ENCODE measurements at places on chromosomes 3 and 15.

GRCh38 chr15:72998226-72998625 is 54.0 kb upstream of the NEO1 start:
- DNase-seq: no peak

GRCh38 chr15:91609231-91609630 is 244.3 kb upstream of the SLCO3A1 start:
- DNase-seq: no peak

DNA sequence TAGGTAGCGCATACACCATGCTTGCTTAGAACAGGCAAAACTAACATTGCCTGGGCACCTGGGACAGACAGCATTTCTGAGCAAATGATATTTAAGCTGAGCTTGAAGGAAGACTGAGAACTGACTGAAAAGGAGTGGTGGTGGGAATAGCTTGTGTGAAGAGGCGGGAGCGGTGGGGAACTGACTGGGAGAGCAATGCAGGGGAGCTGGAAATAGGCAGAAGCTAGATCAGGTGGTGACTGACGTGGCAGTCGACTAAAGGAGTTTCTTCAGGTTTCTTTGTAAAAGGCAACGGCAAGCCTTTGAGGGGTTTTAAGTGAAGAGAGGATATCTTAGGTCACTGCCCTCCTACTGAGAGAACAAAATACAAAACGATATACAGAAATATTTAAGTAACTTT is 61.8 kb downstream of the NEO1 start:
- no peak for DNase-seq

DNA sequence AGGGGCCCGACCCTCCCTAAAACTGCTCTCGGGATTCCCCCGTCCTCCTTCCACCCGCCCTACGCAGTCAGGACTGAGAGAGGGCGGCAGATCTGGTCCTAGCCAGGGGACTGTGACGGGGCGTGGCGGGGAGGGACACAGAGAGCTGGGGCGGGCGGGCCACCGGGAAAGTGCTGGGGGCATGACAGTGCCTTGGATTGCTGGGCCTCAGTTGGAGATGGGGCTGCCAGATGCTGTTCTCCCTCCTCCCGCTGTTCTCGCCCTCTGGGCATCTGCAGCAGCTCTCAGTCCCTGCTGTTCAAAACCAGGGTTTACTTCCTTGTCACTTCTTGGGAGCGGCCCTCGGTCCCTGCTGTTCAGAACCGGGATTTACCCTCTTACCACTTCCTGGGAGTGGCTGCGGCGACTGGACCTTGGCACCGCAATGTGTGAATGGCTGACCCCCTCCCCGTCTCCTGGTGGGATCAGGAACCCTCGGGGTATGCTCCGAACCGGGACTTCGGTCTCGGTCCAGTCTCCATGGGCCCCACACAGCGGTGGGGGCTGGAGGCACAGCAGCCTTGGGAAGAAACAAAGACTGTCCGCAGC is 1.8 kb upstream of the RPP25 start:
- no peak for DNase-seq

- DNase-seq: no peak
Observed at GRCh38 chr15:75671730-75672602, 24.3 kb downstream of the SNX33 start.

DNA sequence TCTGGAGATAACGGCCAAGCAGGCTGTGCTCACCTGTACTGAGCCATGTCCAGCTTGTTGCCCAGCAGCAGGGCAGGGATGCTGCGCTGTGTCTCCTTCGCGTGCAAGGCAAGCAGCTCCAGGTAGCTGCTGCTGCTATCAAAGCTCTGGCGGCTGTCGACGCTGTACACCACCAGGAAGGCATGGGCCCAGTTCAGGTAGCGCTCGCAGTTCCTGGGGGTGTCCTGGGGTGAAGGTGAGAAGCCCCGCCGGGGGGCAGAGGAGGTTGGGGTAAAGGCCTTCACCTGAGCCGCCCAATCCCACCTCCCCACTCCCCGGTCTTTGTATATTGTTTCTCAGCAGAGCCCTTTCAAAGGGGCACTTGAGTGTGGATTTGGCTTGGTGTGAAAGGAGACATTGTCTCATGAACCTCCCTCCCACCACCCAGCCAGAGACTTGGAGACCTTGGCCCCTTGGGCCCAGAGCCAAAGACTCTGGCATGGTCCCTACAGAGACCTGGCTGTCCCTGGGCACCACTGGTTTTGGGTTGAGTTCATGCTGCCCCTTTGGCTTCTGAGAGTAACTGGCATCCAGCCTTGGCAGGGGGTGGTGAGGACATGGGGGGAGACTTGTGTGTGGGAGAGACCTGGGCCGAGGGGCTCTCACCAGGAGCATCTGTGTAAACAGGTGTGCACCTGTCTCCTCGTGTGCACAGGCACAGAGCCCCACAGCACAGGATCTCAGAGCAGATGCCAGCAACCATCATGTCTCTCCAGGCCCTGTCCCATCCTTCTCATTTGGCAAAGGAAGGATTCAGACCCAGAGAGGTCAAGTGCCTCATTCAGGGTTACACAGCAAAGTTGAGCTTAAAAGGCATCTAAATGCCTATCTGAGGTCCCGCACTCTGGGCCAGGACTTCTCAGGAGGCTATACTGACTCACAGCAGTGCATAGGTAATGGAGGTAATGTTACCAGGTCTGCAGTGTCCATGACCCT is 9.1 kb downstream of the RASL12 start:
- DNase-seq: no peak

GRCh38 chr3:145716519-145716918 is 444.5 kb downstream of the PLOD2 start:
- DNase-seq: no peak

GRCh38 chr3:183540501-183541234 is 14.8 kb downstream of the KLHL6 start:
- peak; percentile 60 for DNase-seq

- DNase-seq: no peak
Observed at GRCh38 chr15:88020806-88021205, 235.7 kb downstream of the NTRK3 start.

DNA sequence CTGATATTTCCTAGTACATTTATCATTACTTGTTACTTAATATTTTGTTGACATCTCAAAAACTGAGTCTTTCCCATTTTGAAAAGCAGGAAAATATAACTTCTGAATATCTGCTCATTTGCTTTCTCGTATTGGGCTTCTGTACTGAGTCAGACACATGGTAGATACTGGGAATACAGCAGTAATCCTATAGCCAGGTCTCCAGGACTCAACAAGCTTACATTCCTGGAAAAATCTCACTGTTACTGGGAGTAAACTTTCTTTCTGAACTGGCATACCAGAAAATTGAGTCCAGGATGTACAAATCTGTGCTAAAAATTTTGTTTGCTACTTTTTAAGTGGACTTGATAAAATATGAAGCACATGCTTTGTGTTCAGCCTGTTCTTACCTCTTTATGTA is 240.4 kb downstream of the RBMS3 start:
- no peak for DNase-seq

DNA sequence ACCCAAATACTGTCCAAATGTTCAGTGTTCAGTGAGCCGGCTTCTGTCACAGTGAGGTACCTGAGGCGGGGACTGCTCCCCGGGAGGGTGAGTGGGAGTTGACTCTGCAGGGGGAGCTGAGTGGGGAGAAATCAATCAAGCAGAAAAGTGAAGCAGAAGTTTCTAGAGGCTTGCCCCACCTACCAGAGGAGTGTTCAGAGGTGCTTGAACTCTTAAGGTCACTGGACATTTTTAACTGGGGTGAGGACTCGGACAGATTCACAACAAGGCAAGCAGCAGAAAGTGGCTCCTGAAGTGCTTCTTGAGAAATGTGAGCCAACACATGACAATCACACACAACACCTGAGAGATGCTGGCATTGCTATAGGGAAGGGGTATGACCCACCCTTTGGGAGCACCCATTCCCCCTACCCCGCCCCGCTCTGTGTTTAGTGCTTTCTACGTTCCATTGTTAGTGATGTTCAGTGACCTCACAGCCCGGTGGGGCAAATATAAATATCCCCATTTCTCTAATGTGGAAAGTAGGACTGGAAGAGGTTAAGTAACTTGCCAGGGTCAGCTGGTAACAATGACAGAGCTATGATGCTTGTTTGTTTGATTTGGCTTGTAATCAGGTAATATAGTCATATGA is 48.6 kb upstream of the AKAP13 start:
- peak; percentile 39 for DNase-seq

GRCh38 chr3:128330214-128330842 is 136.4 kb downstream of the DNAJB8 start:
- DNase-seq: no peak

GRCh38 chr3:126216416-126216815 is 36.0 kb upstream of the ALDH1L1 start:
- no peak for DNase-seq

- no peak for DNase-seq
Observed at GRCh38 chr3:41893977-41894376, 67.9 kb downstream of the ULK4 start.

DNA sequence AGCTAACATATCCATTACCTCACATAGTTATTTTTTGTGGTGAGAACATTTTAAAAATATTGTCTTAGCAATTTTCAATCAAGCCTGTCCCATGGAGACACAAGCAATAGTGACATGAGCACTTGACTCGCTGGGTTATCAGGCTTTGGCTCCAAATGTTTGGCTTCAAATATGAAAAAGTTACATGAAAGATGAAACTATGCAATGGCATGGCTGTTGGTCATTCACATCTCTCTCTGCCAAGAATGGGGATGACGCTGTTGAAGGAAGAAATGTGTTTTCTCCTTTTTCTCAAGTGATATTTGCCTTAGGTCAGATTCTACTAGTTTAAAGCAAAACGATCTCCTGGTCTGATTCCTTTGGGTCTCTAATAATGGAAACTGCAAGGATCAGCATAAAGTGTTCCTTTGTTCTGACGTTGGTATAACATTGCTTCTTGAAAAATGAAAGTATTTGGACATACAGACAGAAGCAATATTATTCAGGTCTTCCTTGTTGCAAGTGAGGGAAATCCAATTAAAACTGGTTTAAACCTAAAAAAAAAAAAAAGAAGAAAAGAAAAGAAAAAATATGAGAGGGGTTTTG is 71.2 kb downstream of the SSUH2 start:
- no peak for DNase-seq

GRCh38 chr15:41659190-41659589 is 1.0 kb upstream of the MGA start:
- no peak for DNase-seq

GRCh38 chr3:122992676-122993075 is 34.9 kb downstream of the SEMA5B start:
- DNase-seq: no peak

- DNase-seq: no peak
Observed at GRCh38 chr15:58077427-58077826, 11.9 kb upstream of the ALDH1A2 start.

- no peak for DNase-seq
Observed at GRCh38 chr3:24773798-24774197, 279.1 kb upstream of the THRB start.

DNA sequence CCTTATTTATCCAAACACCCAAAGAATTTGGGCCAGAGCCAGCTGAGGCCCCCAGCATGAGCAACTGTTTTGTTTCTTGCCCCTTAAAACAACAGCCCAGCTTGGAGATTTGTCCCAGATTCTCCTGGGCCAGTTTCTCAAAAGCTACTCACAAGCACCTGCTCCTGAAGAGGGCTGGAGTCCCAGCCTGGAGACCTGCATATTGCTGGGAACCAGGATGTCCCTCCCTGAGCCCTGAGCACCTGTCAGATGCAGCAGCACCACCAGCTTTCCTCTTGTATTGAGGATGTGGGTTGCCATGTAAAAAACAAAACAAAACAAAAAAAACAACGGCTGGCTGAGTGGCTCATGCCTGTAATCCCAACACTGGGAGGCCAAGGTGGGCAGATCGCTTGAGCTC is 7.0 kb upstream of the RFT1 start:
- no peak for DNase-seq

DNA sequence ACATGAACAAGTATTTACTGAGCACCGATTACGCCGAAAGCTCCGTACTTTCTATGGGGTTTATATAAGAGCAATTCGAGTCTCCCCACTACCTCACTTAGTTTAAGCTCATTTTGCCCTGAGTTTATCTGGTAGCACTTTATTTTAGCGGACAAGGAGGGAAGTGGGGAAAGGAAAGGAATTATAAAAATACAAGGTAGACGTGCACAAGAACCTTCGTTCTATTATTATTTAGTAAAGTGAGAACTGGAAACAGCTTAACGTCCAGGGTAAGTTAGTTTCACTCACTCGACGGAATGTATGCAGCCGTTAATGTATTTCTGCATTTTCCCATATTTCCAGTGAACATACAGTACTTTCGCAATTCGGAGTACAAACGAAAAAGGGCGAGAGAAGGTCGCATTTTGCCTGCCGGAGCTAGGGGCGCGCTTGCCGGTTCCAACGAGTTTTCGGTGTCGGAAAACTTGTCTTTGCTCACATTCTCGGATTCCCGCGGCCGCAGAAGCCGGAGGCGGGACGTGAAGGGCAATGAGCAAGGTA is 1.2 kb upstream of the STT3B start:
- no peak for DNase-seq

GRCh38 chr3:172298247-172298646 is 150.0 kb downstream of the GHSR start:
- no peak for DNase-seq

DNA sequence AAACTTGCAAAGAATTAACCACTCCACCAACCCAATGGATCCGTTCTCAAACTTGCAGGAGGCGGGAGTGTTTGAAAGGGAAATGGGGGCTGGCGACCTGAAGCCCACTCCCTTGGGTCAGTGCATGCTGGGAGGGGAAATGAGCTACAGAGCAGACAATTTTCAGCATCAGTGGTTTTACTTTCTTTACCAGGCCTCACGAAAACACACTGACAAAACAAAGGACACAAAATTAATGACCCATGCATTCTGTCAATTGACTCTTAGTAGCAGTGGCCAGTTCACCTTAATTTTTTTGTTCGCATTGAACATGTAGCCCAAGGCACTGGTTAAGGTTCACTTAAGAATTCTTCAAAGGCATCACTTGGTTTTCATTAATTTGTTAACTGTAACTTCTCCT is 413.5 kb downstream of the MECOM start:
- no peak for DNase-seq

GRCh38 chr3:194117104-194117845 is 18.7 kb upstream of the HES1 start:
- DNase-seq: no peak

- no peak for DNase-seq
Observed at GRCh38 chr3:100030914-100031425, 83.3 kb downstream of the FILIP1L start.

- no peak for DNase-seq
Observed at GRCh38 chr3:66075281-66075680, 36.6 kb upstream of the MAGI1 start.

Data from stimulated activated naive B cell treated with anti-CD40 and anti-IgM and Interleukin-4, amounts not matched to agents 10 μg/mL and 1 μg/mL and 100 μg/mL, for 72 hours (primary cell).